Chondrocyte (in vitro differentiated cells): ENCODE measurements at places on chromosomes 12 and 14. TPM values are rescaled to one million over a fixed set of nuclear protein-coding genes. Genes with fewer than 3 reads are reported as not detected.

DNA sequence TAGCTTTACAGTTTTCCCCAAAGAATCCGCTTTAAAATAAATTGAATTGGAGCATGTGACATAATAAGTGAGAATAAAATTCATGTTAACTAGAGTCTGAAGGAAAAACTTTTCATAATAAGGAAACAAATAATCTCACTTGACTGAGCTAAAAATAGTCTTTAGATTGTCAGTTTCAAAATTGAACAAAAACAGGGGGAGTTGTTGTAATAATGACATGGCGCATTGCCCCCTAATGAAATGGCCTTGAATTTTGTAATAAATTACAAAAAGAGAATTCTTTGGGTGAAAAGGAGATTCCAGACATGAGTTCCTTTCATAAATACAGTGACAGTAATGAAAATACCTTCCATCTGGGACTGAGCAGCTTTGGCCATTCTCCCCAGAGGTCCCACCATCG lies 178.6 kb downstream of the EFCAB11 start:
- peaks cover 26% of the 10 kb centered on the region for H3K4me1 ChIP-seq
- H3K27me3 ChIP-seq, result no peaks in the 10 kb centered on the region
- DNase-seq, result no peak
- no peak overlapping the region for H3K27ac ChIP-seq
- H3K36me3 ChIP-seq, result no peaks in the 10 kb centered on the region
- no peak overlapping the region for H3K4me3 ChIP-seq

- no peak overlapping the region for H3K27ac ChIP-seq
- H3K4me1 ChIP-seq, result peaks cover 14% of the 10 kb centered on the region
- no peak for DNase-seq
- H3K4me3 ChIP-seq, result no peak overlapping the region
Observed at GRCh38 chr12:119808441-119808840, 68.7 kb downstream of the CIT start.

TCL1B gene
- total RNA-seq, result not detected in 3 replicates

NEUROD4 gene
- total RNA-seq, result not detected in 3 replicates

BRAP gene
- total RNA-seq, result 15.3 to 17.3 TPM (median 15.4 TPM) in 3 replicates

FBXO33 gene
- 7.8 to 11.1 TPM (median 9.2 TPM) in 3 replicates for total RNA-seq
